Right lobe of liver (tissue), 6 donors: ENCODE measurements at places on chromosomes 4 and X.

- H3K36me3 ChIP-seq: peaks cover 18% of the 10 kb centered on the region
- peaks cover 20% of the 10 kb centered on the region for H3K4me1 ChIP-seq
- H3K27me3 ChIP-seq: no peaks in the 10 kb centered on the region
- no peak for DNase-seq
These were observed 115.8 kb downstream of the AFF1 start for GRCh38 chr4:87050596-87050995.

DNA sequence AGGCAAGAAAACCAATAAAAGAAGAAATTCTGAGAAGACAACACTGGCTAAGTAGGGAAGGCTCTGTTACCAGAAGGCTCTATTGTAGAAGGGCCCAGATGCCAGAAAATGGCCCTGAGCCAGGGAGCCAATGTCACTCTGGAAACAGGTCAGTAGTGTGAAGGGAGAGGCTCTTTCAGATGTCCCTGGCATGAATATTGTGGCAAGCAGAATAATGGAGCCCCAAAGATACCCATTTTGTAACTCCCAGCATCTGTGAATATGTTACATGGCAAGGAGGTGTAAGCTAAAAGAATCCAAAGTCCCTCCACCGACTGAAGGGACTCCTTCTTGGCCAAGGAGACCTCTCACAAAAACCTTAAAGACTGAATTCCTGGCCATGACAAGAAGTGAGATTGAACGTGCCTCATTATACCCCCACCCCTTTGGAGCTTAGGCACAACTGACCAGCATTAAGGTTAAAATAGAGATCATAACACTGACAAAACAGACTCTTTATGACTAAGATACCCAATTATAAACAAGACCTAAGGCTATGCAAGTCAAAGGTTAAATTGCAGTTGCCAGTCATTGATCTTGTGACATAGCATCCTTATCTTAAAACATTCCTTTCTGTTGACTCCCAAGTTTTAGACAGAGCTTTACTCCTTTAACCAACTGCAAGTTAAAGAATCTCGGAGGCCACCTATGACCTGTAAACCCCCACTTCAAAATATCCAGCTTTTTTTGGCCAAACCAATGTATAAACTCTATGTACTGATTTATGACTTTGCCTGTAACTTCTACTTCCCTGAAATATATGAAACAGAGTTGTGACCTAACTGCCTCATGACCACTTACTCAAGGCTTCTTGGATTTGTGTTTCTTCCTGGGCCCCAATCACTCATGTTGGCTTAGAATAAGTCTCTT, 42.2 kb upstream of the SMIM10 start:
- H3K36me3 ChIP-seq: no peaks in the 10 kb centered on the region
- peak overlapping the region; percentile 40 for H3K27ac ChIP-seq
- DNase-seq: no peak
- no peaks in the 10 kb centered on the region for H3K4me1 ChIP-seq
- H3K4me3 ChIP-seq: no peak overlapping the region

- no peaks in the 10 kb centered on the region for H3K4me1 ChIP-seq
- H3K4me3 ChIP-seq: no peak overlapping the region
- no peak overlapping the region for H3K27ac ChIP-seq
- no peak for DNase-seq
- peaks cover 3% of the 10 kb centered on the region for H3K36me3 ChIP-seq
These were observed 34.6 kb downstream of the USP9X start for GRCh38 chrX:41119803-41120202.

DNA sequence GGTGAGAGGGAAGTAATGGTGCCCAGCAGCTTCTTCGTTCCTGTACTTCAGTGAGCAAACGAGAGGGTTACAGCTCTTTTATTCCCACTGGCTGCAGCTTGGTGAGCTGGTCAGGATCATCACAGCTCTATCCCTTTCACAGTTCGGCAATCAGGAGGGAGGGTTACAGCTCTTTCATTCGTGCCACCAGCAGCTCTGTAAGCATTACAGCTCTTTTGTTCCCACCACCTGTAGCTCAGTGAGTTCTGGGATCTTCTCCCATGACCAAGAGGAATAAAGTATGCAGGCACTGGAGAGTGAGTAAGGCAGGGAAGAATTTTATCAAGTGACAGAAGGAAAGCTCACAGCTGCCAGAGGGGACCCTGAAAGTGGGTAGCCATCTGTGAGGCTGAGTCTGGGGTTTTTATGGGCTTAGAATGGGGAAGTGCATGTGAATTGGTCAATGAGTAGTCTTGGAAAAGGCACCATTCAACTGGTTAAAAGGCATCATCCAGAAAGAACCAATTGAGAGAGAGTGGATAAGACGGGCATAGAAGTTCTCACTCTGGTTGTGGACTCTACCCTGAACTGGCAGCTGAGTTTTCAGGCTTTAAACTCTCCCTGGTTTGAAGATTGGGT, 123.7 kb downstream of the COX18 start:
- no peaks in the 10 kb centered on the region for H3K36me3 ChIP-seq
- H3K4me3 ChIP-seq: no peak overlapping the region
- DNase-seq: no peak
- no peaks in the 10 kb centered on the region for H3K4me1 ChIP-seq

DNA sequence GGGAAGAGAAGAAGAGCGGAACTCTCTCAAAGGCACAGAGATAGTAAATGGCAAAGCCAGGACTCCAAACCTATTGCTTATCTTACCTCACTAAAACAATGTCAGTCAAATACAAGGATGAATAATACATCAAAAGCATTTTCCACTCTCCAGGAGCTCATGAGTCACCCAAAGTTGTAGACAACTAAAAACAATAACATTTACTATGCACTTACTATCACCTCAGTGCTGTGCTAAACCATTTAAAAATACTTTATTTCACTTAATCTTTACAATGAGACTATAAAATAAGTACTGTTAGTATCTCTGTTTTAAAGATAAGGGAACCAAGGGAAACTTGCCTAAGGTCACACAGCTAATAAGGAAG, 163.2 kb upstream of the SPANXC start:
- H3K27me3 ChIP-seq: no peaks in the 10 kb centered on the region
- no peak overlapping the region for H3K4me3 ChIP-seq
- H3K27ac ChIP-seq: no peak overlapping the region
- no peaks in the 10 kb centered on the region for H3K36me3 ChIP-seq
- no peaks in the 10 kb centered on the region for H3K4me1 ChIP-seq

DNA sequence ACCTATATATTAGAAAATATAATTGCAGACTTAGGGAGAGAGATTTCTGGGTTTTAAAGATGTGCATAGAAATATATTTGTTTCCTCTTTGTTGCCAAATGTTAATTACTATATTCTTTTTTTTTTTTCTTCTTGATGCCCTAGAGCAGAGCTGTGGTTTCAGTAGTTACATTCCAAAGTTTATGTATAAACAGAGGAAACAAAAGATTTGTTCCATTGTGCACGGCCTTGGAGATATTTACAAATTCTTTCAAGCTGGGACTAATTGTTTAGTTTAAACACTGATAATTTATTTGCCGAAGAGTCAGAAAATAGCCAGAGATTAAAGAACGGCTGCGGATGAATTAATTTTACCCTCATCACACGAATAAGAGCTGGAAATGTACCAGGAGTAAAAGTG, 85.1 kb downstream of the USP46 start:
- H3K36me3 ChIP-seq: no peaks in the 10 kb centered on the region
- H3K27me3 ChIP-seq: no peaks in the 10 kb centered on the region
- no peak for DNase-seq
- no peak overlapping the region for H3K27ac ChIP-seq
- no peak overlapping the region for H3K4me3 ChIP-seq

DNA sequence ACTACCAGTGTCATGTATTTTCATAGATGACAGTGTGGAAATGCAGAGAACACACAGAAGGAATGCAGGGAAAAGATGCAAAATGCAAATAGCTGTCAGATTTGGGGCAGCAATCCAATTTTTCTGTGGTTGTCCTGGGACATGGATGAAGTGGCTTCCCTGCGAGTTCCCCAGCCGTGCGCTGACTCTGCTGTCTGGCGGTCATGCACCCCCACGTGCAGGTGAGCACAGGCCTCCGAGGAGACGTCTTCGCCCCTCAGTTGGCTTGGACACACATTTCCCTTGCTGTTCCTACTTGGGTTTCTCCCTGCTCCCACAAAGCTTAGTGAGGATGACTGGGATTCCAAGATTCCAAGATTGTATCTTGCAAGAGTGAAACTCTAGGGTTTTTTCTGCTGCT, 24.4 kb downstream of the BLOC1S4 start:
- H3K27ac ChIP-seq: no peak overlapping the region
- no peaks in the 10 kb centered on the region for H3K36me3 ChIP-seq
- H3K4me3 ChIP-seq: no peak overlapping the region
- no peak for DNase-seq
- no peaks in the 10 kb centered on the region for H3K4me1 ChIP-seq

GRCh38 chrX:133654811-133655210, 239.5 kb upstream of the GPC4 start:
- no peaks in the 10 kb centered on the region for H3K36me3 ChIP-seq
- no peak overlapping the region for H3K27ac ChIP-seq
- H3K27me3 ChIP-seq: no peaks in the 10 kb centered on the region
- no peak for DNase-seq
- no peak overlapping the region for H3K4me3 ChIP-seq

DNA sequence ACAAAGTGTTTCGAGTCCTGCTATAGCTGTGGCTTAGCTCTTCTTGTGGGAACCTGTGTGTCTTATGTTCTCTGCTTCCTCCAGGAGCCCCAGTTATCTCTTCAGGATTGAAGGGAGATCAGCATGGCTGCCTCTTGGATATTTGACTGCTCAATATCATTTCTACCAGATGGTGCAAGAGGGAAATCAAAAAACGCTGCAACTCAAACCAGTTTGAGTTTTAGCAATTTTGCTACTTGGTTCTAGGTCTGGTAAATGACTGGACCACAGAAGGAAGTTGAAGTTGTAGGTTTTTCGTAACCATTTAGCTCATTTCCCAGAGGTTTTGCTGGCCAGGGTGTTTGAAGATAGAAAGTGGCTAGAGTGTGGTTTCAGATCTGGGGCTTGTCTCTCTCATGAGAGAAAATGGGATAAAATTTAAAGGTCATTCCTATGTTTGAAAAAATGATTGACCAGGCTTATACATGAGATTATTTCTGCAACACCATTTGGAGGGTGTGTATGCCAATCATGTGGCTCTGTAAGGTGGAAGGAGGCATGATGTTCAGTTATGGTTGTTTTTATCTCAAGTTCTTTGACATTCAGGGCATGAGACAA, 210.4 kb downstream of the SPRY1 start:
- H3K27ac ChIP-seq: no peak overlapping the region
- DNase-seq: no peak
- no peaks in the 10 kb centered on the region for H3K27me3 ChIP-seq
- no peak overlapping the region for H3K4me3 ChIP-seq
- H3K36me3 ChIP-seq: no peaks in the 10 kb centered on the region

DNA sequence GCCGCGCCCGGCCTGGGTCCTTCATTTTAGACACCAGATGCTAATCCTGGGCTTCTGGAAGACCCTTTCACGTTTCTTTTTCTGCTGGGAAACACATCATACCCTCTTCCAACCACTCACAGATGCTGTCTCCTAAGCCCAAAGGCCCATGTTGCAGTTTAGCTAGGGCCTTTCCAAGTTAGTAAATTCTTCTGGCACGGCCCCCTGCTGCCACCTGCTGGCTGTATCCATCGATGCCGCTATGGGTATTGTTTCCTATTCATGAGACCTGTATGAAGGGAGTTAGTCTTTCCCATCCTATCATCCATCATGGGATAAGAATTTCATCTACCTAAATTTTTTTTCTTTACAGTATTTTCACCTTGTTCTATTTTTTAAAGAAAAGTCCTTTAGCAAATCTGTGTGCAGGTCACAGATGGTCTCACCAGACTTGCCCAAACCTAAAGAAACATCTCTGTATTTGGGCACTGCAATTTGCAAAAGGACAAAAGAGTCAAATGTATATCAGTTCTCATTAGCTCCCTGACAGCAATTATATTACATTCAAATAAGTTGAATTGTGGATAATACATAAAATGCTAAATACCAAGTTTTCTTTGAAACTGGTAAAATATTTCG, 37.8 kb upstream of the SLC9A7 start:
- no peaks in the 10 kb centered on the region for H3K36me3 ChIP-seq
- DNase-seq: peak; percentile 74
- no peaks in the 10 kb centered on the region for H3K27me3 ChIP-seq
- H3K4me1 ChIP-seq: peaks cover 5% of the 10 kb centered on the region
- no peak overlapping the region for H3K27ac ChIP-seq
- H3K4me3 ChIP-seq: no peak overlapping the region

- no peaks in the 10 kb centered on the region for H3K4me1 ChIP-seq
- H3K27me3 ChIP-seq: no peaks in the 10 kb centered on the region
- no peak overlapping the region for H3K27ac ChIP-seq
- H3K36me3 ChIP-seq: no peaks in the 10 kb centered on the region
These were observed 173.4 kb downstream of the PAPSS1 start for GRCh38 chr4:107546638-107547037.

DNA sequence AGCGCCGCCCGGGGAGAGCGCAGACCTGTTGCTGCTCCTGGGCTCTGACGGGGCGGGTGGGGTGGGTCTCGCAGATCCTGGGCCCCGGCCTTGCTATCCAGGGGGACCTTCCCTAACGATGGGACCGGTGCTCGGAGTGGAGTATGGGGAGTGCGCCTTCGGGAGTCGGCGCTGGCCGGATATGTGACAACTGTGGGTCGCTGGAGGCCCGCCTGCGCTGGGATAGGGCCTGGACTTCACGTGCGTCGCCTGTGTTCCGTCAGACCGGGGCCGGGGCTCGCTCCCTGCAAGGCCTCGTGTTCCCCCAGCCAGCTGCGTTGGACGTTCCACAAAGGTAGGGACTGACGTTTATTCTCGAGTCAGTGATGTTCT, 1.3 kb downstream of the TBL1X start:
- no peaks in the 10 kb centered on the region for H3K36me3 ChIP-seq
- DNase-seq: peak; percentile 78
- H3K27me3 ChIP-seq: no peaks in the 10 kb centered on the region
- H3K27ac ChIP-seq: peak overlapping the region; percentile 59

GRCh38 chrX:113274791-113275190, 434.2 kb upstream of the AMOT start:
- H3K27ac ChIP-seq: no peak overlapping the region
- H3K4me1 ChIP-seq: no peaks in the 10 kb centered on the region
- H3K27me3 ChIP-seq: peaks cover 8% of the 10 kb centered on the region
- no peaks in the 10 kb centered on the region for H3K36me3 ChIP-seq
- DNase-seq: no peak

GRCh38 chrX:31228909-31229308, 157.1 kb upstream of the FTHL17 start:
- no peak for DNase-seq
- no peaks in the 10 kb centered on the region for H3K4me1 ChIP-seq
- H3K27me3 ChIP-seq: no peaks in the 10 kb centered on the region
- no peak overlapping the region for H3K4me3 ChIP-seq
- no peak overlapping the region for H3K27ac ChIP-seq

DNA sequence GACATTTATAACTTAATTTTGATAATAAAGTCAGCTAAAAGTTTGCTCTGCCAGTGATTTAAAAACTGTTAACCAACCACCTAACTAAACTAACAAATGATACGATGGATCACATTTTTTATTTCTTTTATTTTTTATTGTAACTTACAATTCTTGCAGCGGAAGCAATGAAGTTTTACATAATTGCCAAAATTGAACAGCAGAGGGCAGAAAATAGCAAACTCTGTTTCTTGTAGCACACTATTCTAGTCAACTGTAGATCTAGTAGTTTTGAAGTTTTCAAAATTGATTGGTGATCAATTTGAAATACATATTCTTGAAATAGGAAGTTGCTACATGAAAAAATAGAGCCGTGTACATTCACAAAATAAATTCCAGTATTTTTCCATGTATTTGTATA, 2.8 kb upstream of the GRIA2 start:
- no peak overlapping the region for H3K27ac ChIP-seq
- DNase-seq: no peak
- H3K36me3 ChIP-seq: no peaks in the 10 kb centered on the region
- no peak overlapping the region for H3K4me3 ChIP-seq
- no peaks in the 10 kb centered on the region for H3K27me3 ChIP-seq
- peaks cover 4% of the 10 kb centered on the region for H3K4me1 ChIP-seq
